ENCODE measurements at places on chromosomes 1 and 21. TPM values are rescaled to one million over a fixed set of nuclear protein-coding genes. Genes with fewer than 3 reads are reported as not detected.

DNA sequence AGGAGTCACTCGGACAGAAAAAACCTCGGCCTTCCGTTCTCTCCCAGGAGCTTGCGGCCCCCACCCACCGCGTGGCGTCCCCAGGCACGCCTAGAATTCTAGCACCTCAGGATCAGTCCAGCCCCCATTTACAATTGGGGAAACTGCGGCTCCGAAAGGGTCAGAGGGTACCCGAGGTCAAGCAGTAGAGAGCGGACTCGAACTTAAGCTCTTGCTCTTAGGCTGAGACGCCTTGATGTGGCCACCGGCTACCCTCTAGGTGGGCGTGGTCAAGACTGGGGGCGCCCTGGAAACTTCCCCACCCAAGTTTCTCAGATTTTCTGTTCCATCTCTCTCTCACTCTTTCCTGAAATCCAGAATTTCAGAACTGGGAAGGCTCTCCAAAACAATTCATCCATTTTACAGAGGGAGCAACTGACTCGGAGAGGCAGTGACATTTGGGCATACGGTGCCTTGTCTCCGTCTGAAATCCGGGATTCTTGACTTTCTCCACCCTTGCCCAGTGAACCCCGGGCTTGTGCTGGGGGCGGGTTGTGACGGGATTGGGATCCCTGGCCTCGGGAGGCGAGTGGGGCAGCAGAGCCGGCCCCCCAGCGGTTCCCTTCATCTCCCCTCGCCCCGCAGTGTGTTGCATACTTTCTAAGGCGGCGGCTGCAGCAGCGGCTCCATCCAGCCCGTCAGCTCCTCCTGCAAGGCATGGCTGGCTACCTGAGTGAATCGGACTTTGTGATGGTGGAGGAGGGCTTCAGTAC lies 777 bp downstream of the AZIN2 start:
- peaks cover 5% of the 10 kb centered on the region for H3K4me1 ChIP-seq
- peak overlapping the region; percentile 50 for H3K4me3 ChIP-seq
- peak overlapping the region; percentile 79 for H3K27ac ChIP-seq
- DNase-seq, result peak; percentile 26
- H3K36me3 ChIP-seq, result no peaks in the 10 kb centered on the region

DNA sequence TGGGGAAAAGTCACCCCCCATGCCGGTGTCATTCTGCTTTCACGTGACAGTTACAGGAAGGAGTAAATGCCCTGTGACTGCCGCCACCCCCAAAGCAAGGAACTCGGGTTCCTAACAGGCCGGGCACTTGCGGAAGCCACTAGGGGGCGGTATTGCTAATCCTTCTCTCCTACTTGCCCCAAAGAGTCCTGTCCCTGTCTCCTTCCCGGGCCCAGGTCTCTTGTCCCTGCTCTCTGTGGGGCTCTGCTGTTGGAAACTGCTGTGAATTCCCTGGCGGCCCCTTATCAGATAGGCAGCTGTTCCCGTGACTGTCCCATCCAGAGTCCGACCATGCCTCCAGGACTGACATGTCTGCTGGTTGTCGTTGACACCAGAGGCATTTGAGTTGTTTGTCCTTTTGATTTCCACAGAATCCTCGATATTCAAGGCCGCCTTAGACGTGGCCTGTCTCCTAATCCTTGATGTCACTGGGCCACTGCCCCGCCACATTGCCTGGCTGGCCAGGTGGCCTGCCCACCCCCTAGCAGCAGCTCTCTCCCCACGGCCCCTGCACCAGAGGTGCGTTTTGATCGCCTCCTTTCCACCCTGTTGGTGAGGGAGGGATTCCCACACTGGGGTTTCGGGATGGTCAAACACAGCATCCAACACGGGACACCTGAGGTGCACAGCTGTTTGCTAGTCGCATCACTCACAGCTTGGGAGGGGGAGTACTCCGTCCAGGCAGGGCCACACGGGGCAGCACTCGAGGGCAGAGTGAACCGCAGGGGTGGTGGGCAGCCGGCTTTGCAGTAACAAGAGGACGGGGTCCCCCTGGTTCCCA lies 37.3 kb downstream of the CHAF1B start:
- H3K4me3 ChIP-seq, result no peak overlapping the region
- no peaks in the 10 kb centered on the region for H3K4me1 ChIP-seq
- H3K27ac ChIP-seq, result no peak overlapping the region
- H3K27me3 ChIP-seq, result no peaks in the 10 kb centered on the region
- DNase-seq, result peak; percentile 63

The JAM2 gene
- 5.1 TPM for total RNA-seq

- peaks cover 9% of the 10 kb centered on the region for H3K27me3 ChIP-seq
- H3K4me3 ChIP-seq, result peak overlapping the region; percentile 45
- peaks cover 62% of the 10 kb centered on the region for H3K4me1 ChIP-seq
- DNase-seq, result peak; percentile 58
Observed at GRCh38 chr1:2314803-2315673, 76.3 kb downstream of the MORN1 start.
